ENCODE measurements at places on chromosomes 1 and 21.

DNA sequence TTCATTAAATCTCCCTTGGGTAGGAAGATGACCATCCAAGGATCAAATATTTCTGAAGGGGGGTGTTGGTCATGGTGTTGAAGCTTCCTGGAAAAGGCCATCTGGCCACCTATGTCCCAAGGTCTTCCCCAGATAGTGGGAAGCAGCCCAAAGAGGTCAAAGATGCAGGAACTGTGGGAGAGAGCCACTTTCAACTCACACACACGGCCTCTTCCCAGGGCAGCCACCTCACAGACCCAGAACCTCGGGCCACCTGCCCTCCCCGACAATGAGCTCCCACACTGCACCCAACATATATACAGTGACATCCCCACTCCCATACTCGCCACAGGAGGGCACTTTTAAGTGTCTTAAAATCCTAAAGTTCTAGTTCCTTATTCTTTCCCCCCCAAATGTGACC is 164.5 kb upstream of the ETV3 start:
- no peak for DNase-seq

GRCh38 chr1:200857804-200858203 is 15.0 kb upstream of the GPR25 start:
- no peak for DNase-seq

DNA sequence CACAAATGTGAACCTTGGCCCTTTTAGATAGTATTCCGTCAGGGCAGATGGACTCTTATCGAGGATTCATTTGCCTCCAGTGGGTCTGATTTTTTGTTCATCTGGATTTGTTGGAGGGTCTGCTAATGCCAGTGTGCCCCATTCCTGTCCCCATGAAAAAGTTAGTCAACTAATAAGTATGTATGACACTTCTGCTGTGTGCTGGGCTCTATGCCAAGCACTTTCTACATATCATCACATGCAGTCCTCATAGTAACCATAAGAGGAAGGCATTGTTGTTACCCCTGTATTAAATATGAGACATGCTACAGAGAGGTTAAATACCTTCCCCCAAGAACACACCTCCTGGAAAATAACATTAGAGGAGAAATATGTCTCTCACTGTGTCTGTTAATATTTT is 46.6 kb upstream of the MAB21L3 start:
- DNase-seq: peak; percentile 19

DNA sequence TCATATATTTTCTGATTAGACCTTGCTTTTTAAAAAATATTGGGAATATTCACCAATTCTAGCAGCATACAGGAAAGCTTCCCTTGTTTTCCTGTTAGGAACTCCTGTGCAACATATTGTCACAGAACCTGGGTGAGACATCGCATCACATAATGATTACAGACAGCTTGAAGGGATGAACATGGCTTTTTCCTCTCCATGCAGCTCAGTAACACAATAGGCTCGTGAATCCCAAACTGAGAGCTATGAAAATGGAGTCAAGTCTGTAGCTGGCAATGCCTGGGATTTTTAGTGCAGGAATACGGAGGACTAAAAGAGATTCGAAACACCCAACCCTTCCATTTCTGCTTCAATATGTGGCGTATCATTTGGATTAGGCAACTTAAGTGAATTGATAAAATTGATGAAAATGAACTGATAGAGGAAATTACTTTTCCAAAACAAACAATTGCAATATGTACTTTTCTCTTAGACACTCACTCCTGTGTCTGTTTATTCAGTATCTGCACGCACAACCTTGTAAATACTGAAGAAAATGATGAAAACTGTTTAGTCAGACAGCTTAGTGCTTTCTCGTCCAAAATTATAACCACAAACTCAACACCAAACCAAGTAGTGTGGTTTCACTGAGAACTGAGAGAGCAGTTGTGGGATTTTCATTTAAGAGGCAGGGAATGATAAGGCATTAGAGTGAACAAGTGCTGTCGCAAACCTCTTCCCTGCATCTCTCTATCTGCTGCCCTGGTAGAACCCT is 250.4 kb downstream of the PTBP2 start:
- DNase-seq: peak; percentile 80

DNA sequence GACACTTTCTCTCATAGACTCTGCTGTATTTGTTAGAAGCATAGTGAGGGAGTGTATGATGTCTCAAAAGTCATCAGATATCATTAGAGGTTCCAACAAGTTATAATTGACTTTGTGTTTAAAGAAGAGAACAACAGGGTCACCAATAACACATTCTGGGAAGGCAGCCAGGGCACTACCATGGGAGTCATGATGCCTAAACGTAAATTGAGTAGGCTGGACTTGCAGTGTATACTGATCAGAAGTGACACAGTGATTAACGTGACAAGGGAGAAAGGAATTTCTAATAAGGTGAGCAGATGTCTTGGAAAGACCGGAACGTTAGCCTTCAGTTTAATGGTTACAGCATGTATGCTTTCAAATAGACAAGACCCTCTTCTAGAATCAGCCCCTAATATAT is 973.2 kb downstream of the NCAM2 start:
- peak; percentile 26 for DNase-seq

DNA sequence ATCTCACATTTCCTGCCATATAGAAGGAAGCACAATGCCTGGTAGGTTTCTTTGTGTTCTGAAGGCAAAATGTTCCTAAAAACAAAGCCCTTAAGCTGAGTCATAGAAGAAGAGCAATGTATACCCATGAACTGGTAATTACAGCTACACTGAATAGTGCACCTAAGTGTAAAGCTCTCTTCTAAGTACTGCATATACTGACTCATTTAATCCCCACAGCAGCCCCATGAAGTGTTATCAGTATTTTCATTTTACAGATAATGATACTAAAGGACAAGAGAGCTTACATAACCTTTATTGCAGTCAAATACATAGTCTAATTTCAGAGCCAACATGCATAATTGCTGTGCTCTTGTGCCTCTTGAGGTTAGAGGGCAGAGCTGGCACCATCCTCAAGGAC is 239.9 kb downstream of the DPYD start:
- DNase-seq: no peak

- DNase-seq: peak; percentile 70
Measured at GRCh38 chr1:185864889-185865517, 130.8 kb downstream of the HMCN1 start.

DNA sequence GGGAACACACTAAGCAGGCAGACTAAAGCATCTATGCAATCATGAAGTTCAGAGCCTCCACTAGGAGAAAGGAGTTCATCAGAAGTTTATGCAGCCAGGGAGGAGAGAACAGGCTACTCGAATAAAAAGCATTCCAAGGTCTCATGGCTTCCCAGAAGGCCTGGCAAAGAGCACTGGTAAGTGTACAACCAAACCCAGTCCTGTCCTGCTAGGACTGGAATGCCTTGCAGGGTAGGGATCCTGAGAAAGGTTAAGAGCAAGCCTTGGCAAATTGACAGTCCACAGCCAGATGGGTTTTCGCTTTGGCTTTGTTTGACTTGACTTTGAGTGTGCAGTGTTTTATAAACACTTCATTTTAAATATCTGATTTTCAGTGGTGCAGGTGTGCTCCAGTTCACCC is 133.6 kb upstream of the ATP1B1 start:
- no peak for DNase-seq

DNA sequence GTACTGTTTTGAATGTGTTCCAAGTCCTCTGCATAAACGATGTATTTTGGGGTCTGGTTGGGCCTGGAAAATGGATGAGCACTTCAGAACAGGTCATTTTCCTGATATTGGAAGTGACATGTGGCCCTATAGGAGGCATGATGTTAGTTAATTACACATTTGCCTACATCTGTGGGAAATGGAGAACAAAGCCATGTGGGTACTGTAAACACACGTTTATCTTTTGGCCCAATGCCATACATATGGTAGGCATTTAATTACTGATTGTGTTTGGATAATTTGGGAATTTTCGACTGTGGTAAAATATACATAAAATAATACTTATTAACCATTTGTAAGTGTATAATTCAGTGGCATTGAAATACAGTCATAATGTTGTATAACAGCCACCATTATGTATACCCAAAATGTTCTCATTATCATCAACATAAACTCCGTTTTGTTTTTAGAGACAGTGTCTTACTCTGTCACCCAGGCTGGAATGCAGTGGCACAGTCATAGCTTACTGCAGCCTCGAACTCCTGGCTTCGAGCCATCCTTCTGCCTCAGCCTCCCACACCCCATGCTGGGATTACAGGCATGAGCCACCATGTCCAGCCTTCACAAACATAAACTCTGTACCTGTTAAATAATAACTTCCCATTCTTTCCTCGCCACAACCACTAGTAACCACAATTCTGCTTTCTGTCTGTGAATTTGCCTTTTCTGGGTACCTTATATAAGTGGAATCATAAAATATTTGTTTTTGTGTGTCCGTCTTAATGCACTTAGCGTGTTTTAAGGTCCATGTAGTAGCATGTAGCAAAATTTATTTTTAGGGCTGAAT is 11.9 kb upstream of the RNPEP start:
- no peak for DNase-seq

GRCh38 chr1:4638345-4638729 is 16.1 kb upstream of the AJAP1 start:
- DNase-seq: no peak

DNA sequence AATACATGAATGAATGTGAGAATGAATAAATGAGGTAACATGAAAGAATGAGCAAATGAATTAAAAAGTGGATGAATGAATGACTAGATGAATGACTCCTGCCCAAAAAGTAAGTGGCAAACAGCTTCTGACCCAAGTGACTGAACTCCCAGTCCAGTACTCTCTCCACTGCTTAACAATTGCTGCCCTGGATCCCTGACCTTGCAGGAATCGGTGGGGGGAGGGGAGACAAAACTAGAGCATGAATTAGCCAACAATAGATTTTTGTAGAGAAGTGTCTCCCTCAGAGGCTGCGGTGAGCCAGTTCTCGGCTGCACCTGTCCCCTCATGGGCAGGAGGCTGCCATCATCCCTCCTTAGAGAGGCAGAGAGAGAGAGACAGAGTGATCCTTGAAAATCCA is 5.9 kb upstream of the GRIK3 start:
- DNase-seq: no peak

GRCh38 chr1:183272390-183272848 is 86.4 kb downstream of the LAMC2 start:
- DNase-seq: peak; percentile 79

- DNase-seq: no peak
Measured at GRCh38 chr1:232273011-232273410, 356.9 kb downstream of the SIPA1L2 start.

DNA sequence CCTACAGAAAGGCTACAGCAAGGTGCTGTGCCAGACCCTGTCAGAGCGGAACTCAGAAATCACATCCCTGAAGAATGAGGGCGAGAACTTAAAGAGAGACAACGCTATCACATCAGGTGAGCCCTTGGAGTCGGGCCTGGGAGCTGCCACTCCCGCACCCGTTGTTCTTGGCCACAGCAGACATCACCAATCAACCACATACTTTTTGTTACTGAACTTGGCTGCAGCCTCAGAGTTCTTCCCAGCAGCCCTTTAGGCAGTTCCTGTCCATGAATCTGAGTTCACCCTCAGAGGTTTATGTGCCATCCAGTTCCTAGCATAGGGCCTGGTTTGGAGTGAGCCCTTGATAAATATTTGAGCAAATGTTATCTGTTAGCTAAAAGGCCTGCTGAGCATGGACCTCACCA is 61.6 kb downstream of the FHAD1 start:
- DNase-seq: no peak

- no peak for DNase-seq
Measured at GRCh38 chr1:71853360-71853759, 429.0 kb downstream of the NEGR1 start.

DNA sequence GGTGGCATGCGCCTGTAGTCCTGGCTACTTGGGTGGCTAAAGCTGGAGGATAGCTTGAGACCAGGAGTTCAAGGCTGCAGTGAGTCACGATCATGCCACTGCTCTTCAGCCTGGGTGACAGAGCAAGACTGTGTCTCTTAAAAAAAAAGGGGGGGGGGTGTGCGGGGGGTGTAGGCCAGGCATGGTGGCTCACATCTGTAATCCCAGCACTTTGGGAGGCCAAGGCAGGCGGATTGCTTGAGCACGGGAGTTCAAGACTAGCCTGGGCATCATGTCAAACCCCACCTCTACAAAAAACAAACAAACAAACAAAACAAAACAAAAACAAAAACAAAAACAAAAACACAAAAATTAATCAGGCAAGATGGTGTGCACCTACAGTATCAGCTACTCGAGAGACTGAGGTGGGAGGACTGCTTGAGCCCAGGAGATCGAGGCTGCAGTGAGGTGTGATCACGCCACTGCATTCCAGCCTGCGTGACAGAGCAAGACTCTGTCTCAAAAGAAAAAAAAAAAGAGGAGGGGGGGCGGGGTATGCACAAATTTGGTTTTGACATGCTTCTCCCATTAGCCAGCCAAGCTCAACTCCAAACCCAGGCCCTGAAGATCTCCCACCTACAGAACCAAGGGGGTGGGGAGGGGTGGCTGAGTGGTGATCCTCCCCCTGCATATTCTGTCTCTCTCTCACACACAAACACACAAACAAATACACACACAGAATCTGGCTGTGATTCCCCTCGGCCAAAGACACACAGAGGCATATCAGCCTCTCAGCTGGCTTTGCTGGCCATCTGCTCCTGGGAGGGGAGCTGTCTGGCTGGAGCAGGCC is 3.1 kb downstream of the PTAFR start:
- DNase-seq: no peak

GRCh38 chr1:5751163-5751540 is 241.1 kb downstream of the NPHP4 start:
- DNase-seq: no peak

GRCh38 chr1:183590244-183591191 is at the start of gene NCF2:
NCF2 (minus strand) TSS chr1:183590459; CDS start chr1:183590329, 130 bp downstream.
- DNase-seq: no peak

- DNase-seq: peak; percentile 73
Measured at GRCh38 chr1:153733970-153734369, 6.1 kb downstream of the INTS3 start.

DNA sequence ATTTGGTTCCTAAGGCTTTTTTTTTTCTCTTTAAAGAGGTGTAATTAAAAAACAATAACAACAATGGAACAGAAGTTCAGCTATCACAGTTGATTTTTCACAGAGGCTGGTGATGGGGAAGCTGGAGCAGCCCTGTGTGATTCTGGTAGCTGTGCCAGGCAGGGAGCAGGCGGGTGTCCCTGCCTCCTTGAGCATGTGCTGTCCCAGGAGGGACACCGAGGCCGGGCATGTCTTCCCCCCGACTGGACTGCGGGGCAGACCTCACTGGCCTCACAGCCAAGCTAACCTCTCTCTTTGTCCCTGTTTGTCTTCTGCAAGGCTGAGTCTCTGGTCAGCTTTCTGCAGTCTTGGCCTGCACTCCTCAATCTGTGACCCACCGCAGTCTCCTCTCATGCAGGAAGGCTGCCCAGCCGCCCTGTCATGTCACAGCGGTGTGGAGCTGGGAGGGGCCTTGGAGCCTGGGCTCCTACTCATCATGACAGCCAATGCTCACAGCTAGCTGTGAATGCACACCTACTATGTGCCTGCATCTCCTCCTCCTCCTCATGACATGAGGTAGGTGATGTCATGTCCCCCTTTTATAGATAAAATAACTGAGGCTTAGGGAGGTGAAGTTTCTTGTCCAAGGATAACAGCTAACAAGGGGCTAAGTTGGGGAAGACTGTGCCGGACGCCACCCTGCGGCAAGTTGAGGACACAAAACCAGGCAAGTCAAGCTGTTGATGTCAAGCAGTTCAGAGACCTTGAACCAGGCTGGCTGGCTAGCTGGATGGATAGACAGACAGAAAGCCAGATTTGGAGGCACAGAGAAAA is 10.3 kb upstream of the ACTL8 start:
- DNase-seq: no peak

- DNase-seq: peak; percentile 61
Measured at GRCh38 chr1:34460193-34460592, 283.5 kb downstream of the C1orf94 start.

Measured in PC-3 (cell line).